ENCODE measurements at places on chromosomes 11 and 22.

DNA sequence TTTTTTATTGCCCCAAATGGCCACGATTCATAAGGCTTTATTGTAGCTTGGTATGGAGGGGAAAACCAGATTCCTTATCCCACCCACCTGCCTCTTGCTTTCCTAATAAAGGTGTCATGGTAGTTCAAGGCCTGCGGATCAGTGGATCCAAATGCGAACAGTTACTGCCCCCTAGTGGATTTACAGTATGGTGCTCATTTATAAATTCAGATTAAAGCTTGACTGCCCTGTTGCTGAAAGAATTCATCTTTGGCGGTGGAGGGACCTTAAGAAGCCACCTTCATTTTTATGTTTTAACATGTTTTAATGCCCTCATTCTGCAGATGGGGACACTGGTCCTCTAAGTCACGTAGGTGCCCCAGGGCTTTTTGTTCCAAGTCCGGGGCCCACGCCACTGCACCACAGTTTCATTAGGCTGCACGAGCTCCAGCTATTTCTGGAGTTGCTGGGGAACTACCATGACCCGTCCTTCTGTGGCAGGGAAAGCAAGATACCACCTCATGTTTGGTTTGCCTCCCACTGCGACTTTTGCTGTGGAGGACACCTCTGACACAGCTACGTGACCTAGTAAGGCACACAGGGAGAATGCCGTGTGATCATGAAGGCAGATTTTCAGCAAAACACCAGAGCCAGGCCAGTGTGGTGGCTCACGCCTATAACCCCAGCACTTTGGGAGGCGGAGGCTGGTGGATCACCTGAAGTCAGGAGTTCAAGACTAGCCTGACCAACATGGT, 15.6 kb upstream of the INCENP start:
- DNase-seq = no peak

- no peak for DNase-seq
These were observed 47.7 kb downstream of the CD82 start for GRCh38 chr11:44613153-44613552.

DNA sequence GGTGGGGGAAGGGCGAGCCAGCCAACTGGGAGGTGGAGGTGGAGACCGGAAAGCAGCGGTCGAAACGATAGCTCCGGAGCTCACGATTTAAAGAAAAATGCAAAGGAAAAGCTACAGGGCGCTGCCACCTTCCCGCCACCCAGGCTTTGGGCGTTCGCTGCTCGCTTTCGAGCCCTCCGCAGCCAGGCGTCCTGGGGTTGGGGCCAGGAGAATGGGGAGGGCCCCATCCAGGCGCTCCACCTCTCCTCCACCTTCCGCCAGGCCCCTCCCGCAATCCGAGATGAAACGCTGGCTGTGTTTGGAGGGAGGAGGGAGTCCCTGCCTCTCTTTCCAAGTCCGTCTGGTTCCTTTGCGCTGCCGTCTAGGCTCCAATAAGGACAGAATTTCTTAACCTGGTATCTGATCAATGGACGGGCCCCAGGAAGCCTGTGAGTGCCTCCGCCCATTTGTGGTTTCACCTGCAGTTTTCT, 483 bp upstream of the ABTB2 start:
- peak; percentile 93 for DNase-seq

- DNase-seq = no peak
These were observed 7.6 kb upstream of the ALKBH3 start for GRCh38 chr11:43872995-43873394.

DNA sequence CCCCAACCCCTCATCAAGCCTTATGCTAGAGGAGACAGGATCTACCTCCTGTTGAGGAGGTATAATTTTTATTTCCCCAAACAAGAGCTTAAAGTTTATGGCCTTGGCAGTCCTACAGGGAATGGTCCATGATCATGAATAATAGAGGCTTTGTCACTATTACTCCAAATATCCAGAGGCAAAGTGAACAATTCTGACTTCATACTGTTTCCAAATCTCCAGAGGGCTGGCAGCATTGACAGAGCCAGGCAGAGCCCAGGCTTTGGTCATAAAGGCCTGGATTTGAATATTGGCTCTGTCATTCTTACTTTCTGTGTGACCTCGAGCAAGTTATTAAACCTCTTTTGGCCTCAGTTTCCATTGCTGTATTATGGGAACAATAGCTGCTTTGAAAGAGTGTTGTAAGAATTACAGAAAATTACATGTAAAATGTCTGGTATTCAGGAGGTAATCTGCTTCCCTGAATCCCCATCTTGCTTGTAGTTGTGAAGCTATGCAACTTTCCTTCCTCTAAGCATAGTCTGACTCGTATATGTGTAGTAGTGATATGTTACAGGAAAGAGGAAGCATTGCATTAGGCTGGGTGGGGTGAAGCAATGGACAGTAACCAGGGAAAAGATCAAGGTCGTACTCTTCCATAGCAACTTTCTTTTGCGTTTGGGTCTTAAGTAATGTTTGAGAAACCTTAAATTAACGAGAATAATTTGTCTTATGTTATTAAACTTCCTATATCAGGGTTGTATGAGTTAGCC, 88.8 kb downstream of the CD44 start:
- no peak for DNase-seq

DNA sequence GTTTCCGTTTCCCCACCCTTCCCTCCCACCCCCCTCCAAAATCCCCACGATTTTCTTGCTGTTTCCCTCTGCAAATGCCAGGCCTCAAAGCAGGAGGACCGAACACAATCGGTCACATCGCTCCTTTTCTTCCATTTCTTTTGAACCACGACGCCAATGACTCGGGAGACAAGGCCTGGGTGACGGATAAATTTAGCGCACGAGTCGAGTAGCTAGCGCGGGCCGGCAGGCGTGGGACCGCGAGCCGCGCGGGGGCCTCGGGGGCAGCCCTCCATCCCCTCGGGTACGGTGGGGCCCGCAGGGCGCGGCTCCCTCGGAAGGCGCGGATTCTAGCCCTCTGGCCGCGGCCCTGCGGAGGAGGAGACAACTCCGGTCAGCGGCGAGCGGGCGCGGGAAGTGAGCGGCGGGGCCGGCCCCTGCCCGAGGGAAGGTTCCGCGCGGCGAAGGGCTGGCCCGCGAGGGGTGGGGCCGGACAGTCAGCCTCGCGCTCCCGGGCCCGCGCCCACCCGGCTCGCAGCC, 414 bp downstream of the JOSD1 start:
- DNase-seq = no peak

DNA sequence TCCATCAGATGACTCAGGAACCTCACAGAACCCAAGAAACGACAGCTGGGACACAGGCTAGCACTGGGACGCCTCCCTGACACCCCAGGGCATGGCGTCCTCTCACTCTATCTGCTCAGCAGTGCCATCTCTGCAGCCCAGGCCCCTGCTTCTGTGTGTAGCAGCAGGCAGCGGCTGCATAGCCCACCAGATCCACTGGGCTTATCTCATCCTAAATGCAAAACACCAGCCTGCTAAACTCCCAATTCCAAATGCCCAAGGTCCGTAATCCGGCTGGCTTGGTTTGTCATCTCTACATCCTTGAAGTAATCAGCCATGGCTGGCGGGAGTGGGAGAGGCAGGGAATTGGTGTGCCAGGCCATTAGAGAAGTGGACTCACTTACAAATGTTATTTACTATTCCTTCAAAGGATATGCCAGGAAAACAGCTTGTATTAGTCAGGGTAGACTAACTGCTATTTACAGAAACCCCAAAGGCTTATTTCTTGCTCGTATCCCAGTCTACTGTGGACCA, 30.7 kb downstream of the SPATA19 start:
- peak; percentile 57 for DNase-seq

- no peak for DNase-seq
These were observed 1.1 kb downstream of the SLC6A5 start for GRCh38 chr11:20600551-20600950.

Measured in islet precursor cell (in vitro differentiated cells).